ENCODE measurements at places on chromosomes 11 and 22.

DNA sequence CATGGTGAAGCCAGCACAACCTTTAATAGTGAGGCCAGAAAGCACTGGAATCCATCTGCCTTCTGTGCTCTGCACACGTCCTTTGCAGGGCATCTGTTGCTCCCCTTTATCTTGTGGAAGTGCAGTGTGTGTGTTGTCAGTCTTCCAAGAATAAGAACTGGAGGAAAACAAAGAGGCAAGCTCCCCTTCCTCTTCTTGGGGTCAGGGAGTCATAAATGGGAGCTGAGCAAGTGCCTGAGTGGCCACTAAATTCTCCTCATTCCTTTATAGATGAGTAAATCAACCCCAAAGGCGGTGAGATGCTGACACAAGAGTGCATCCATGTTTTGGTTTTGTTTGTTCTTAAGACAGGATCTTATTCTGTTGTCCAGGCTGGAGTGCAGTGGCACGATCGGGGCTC is 38.3 kb downstream of the WT1 start:
- no peak for DNase-seq

DNA sequence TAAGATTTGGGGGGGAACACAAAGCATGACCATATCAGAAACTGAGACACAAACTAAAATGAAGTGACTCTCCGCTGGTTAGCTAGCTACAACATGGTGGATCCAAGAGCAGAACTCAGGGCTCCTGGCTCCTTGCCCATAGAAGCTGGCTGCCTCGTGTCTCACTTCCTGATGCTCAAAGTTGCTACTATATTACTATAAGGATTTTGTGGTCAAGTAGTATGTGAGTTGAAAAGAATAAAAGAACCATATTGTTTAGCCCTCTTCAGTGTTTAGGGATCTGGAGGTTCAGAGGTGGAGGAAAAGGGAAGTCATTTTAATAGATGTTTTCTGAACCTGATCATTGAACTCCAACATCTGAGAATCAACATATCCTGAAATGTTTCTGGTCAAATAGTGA is 16.9 kb upstream of the SIK2 start:
- DNase-seq: no peak

- DNase-seq: no peak
Measured at GRCh38 chr22:19590696-19591095, 66.5 kb upstream of the CLDN5 start.

DNA sequence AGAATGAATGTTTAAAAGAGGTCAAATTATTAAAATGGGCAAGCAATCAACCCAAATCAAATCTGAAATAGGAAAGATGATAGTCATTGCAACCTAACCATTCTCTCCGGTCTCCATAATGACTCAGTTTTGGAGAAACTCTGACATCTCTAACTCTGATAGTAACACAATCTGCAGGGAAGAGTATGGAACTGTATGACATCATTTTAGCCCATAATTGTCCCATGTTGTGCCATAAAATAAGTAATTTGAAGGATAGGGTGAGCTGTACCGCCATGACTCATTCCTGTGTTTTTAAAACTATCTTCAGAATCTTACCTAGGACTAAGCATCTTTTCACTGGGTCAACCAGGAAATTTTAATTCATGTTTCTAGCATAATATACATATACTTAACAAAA is 350.8 kb downstream of the DLG2 start:
- no peak for DNase-seq

- DNase-seq: no peak
Measured at GRCh38 chr11:105489446-105489845, 120.4 kb upstream of the GRIA4 start.
